ENCODE measurements at places on chromosomes 6 and 20.

- DNase-seq: no peak
These were observed 34.2 kb downstream of the MAFB start for GRCh38 chr20:40654876-40655275.

GRCh38 chr20:62918147-62918546, 8.2 kb downstream of the DIDO1 start:
- DNase-seq: no peak

GRCh38 chr20:15440049-15440820, 1102.8 kb upstream of the FLRT3 start:
- DNase-seq: no peak

DNA sequence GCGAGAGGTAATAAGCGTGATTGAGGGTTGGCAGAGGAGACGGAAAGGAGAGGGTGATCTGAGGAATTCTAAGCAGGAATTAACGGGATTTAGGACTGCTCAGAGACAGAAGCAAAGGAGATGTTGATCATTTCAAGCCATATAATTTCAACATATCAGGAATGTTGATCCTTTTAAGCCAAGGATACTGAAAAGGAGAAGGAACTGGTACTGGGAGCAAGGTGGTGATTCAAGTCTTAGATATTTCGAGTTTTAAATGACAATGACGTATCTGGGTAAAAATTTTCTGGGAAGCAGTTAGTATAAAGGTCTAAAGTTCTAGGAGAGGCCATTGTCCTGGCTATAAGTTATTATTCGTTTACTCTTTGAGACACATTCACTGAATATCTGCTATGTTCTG, 91.3 kb upstream of the OGFRL1 start:
- no peak for DNase-seq

DNA sequence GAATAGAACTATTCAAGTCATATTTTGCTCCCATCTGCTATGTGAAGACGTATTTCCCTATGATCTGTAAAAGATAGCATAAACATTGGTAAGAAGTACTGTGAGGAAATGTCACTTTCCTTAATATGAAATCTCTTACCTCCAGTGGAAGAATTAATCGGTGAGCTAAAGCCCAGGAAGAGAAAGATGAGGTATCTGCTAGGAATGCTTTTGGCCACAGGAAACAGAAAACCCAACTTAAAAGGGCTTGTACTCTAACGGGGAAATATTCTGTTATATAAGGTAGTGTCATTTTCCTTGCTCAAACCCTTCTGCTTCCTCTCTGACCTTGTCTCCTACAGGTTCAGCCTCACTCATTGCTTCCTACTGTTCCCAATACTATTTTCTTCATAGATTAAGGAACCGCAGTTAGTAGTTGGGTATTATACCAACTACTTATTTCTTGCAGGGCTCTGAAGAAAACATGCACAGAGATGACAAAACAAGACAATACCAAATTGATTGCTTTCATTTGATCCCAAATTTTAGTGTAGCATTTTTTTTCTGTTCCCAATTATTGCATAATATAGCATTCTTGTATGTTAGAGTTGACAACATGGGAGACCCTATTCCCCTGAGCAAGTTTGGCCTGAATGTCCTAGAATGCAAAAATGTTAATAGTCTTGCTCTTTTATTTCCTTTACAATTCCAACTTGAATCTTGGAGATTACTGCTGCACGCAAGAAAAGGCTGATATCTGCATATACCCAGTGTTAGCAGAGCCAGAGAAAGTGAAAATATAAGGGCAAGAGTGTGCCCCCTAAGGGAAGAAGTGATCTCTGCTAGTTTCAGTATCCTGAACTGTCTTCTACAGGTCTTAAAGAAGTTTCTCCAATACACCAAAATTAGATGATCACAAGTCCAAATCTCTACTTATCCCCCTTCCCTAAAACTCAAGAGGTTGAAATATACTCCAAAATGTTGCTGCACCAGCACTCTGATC, 65.3 kb downstream of the AFG1L start:
- no peak for DNase-seq

GRCh38 chr6:166365806-166366205, 16.9 kb downstream of the MPC1 start:
- DNase-seq: no peak

GRCh38 chr6:116059713-116060571, 749 bp downstream of the FRK start:
- DNase-seq: no peak

DNA sequence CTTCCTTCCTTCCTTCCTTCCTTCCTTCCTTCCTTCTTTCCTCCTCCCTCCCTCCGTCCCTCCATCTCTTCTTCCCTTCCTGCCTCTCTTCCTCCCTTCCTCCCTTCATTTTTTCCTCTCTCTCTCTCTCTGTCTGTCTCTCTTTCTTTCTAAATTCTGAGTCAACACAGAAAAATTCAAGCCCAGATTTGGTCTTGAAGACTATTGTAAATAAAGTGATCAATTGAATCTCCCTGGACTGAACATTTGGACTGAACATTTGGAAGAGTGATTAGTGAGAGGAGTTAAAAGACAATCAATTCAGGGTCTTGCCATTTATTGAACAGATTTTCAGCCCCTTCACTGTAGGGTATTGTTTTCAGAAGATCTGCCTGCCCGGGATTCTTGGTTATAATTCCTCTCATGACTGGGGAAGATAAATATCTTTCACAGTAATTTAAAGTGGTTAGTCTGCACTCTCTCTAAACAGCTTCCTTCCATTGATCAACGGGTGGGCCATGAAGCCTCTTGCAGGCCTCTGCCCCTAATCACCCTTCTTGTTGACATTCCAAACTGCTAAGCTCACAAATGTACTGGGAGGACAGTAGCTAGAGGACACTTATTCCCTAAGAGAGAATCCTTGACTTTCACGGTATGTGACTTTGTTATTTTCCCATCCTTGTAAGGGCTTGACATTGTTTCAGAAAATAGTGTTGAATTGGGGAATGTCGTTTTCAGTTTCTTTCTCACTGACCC, 101.7 kb upstream of the BMP2 start:
- no peak for DNase-seq

- DNase-seq: no peak
These were observed 3.4 kb upstream of the RNF217 start for GRCh38 chr6:124958759-124959354.

DNA sequence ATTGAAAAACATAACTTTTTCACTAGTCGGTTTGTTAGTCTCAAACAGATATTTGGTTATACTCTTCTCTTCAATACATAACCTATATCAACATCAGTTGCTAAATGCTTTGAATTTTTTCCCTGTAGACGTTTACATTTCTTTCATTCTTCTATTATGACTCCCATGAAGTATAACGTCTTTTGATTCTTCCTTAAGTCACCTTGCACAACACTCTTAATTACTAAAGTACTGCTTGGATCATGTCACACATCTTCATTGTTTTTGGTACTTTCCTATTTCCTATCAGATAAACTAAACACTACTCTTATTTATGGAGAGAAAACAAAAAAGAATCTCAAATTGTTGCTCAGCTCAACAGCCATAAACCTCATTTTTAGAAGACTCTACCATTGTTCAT, 23.0 kb upstream of the BMP5 start:
- no peak for DNase-seq

GRCh38 chr20:41179961-41180360, 42.6 kb downstream of the PLCG1 start:
- no peak for DNase-seq

DNA sequence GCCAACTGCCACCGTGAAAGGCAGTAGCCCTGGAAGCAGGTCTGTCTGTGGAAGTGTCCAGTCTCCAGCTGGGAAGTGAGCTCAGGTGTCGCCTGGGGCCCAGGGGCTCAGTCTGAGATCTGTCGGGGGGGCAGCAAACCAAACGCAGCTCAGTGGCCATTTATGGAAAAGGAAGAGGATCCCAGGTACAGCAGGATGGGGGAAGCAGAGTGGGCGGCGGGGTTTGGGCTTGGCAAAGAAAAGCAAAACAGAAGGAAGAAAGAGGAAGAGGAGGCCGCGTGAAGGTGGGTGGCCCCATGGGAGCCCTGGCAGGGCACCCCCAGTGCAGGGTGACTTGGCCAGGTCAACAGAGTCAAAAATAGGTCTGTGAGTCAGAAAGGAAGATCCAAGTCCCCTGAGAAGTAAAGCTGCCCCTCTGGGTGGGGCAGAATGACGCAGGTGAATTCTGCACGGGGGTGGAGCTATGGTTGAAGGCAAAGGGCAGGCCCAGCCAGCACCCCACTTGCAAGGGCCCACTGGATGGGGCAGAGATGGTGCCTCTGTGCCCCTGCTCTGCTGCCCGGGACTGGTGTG, 5.3 kb downstream of the PXDC1 start:
- no peak for DNase-seq

- DNase-seq: no peak
These were observed 55.5 kb upstream of the THEMIS start for GRCh38 chr6:127956260-127956888.

DNA sequence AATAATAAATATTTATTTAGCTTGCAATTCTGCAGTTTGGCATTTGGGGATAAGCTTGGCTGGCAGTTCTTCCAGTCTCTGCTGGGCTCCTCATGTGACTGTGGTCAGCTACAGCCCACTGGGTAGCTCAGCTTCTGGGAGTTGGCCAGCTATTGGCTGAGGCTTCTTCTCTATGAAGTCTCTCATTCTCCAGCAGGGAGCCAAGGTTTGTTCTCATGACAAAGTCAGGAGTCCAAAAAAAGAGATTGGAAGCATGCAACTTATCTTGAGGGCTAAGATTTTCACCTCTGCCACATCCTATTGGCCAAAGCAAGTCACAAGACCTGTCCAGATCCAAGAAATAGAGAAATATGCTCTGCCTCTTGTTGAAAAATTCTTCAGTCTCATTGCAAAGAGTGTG, 94.6 kb downstream of the SNAP25 start:
- no peak for DNase-seq

DNA sequence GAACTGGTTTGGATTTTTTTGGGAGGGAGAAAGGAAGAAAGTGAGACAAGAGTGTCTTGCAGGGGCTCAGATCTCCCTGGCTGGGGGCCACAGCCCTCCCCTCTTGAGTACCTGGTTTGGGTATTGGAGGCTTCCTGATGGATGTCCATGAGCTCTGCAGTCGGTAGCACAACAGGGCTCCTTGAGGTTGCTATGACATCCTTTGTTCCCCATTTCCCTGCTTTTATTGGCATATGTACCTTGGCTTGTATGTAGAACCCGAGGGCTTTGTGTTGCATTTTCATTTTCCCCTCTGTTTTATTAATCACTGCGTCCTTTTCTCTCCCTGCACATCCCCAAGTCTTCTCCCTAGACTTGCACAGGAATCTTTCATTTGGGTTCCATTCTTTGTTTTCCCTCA, 355.5 kb upstream of the TSHZ2 start:
- no peak for DNase-seq

GRCh38 chr6:34018026-34018425, 127.9 kb downstream of the GRM4 start:
- no peak for DNase-seq

- no peak for DNase-seq
These were observed 342.8 kb downstream of the PTPRT start for GRCh38 chr20:42846784-42847490.

DNA sequence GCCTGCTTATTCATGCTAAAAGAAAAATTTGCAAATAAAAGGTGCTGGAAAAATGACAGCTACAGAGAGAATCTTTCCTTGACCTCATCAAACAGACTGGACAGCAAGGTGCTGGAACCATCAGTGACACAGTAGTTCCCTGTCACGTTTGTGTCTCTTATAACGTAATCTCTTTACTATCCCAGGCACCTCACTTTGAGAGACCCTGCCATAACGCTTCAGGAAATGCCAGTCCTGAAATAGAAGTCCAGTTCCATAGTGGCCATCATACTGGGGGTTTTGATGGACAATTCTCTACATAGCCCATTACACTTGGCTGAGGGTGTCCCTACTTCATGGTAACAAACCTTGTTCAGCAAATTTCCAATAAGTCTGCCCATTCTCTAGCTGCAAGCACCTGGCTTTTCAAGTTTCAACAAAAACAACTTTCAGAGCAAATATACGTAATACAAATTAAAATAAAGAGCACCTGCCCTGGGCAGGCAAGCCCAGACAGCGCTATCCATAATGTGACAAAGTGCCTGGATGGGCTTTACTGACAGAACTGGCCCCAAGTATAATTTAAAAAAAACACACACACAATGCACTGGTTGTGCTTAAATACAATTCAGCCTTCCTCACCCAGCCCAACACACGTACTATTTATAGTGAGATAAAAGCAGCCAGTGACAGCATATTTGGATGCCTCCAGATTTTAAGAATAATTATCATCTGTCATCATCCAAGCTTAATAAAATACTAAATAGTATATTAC, 38.7 kb downstream of the CNKSR3 start:
- DNase-seq: no peak

- DNase-seq: no peak
These were observed 253.0 kb downstream of the QKI start for GRCh38 chr6:163667372-163668060.

- no peak for DNase-seq
These were observed 62.0 kb downstream of the CRYBG1 start for GRCh38 chr6:106422534-106422933.

- DNase-seq: no peak
These were observed 10.9 kb upstream of the MTRF1L start for GRCh38 chr6:153013438-153013837.

- DNase-seq: peak; percentile 25
These were observed 91.3 kb upstream of the SHLD1 start for GRCh38 chr20:5658912-5659345.

- no peak for DNase-seq
These were observed 43.9 kb downstream of the TRPC4AP start for GRCh38 chr20:35048739-35049138.

DNA sequence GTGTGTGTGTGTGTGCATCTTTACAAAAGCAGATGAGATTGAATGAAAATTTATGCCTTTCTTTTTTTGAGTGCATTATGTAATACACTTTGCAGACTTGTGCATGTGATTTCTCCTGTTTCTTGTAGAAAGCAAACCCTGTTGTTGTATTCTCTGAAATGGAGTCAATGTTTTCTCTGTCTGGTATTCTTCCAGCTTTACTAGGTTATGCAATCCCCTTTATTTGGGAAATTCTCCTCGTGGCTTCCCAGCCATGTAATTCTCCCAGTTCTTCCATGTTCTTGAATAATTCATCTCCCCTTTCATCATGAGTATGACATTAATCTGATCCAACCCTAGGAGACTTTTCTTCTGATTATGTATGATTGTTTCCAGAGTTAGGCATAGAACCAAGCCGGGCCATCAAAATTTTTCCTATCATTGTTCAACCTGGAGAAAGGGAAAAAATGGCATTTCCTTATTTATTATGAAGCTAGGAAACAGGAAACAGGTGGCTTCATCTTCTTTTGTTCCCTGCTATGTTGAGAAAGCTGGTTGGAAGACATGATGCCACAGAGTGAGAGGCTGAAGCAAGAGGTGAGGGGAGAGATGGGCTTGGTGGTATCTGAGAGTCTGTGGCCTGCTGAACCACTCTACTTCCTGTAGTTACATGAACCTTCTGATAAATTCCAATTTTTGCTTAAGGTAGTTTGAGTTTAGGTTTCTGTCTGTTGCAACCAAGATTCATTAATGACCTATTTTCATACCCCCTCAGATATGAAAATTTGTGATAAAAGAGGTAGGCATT, 68.8 kb downstream of the PRL start:
- no peak for DNase-seq

- DNase-seq: no peak
These were observed 208.7 kb downstream of the ALDH8A1 start for GRCh38 chr6:134741200-134741536.

GRCh38 chr20:362271-363254, 15.7 kb downstream of the NRSN2 start:
- DNase-seq: no peak

Measured in activated CD4-positive, alpha-beta T cell treated with anti-CD3 and anti-CD28 coated beads, Interleukin-2, amount 50 U/mL, for 1 hour (primary cell).